ENCODE measurements at places on chromosomes 3 and 15.

DNA sequence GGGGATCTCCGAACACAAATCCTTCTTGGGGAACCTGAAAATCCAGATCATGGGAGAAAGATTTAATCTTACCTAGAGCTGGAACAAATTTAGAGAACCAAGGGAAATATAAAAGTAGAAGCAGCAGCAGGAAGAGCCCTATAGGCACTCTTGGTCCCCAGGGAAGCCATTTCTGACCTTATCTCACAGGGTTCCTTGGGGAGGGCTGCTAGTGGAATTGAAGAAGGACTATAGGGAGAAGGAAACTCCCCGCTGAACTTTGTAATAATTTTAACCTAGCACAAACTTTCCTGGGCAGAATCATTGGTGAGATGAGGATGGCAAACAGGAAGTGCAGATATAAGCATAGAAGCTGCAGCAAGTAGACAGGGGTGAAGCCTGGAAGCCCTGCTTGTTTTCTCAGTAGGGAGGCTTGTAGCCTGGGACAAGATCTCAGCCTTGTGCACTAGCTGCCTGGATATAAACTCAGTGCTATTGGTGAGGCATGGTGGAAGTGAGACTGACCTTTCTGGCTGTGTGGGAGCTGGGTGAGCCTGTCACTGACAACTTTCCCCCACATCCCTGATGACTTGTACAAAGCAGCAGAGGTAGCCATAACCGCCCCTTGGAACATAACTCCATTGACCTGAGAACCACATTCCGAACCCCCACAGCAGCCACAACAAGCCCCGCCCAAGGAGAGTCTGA is 343.0 kb upstream of the TGFBR2 start:
- DNase-seq: no peak

DNA sequence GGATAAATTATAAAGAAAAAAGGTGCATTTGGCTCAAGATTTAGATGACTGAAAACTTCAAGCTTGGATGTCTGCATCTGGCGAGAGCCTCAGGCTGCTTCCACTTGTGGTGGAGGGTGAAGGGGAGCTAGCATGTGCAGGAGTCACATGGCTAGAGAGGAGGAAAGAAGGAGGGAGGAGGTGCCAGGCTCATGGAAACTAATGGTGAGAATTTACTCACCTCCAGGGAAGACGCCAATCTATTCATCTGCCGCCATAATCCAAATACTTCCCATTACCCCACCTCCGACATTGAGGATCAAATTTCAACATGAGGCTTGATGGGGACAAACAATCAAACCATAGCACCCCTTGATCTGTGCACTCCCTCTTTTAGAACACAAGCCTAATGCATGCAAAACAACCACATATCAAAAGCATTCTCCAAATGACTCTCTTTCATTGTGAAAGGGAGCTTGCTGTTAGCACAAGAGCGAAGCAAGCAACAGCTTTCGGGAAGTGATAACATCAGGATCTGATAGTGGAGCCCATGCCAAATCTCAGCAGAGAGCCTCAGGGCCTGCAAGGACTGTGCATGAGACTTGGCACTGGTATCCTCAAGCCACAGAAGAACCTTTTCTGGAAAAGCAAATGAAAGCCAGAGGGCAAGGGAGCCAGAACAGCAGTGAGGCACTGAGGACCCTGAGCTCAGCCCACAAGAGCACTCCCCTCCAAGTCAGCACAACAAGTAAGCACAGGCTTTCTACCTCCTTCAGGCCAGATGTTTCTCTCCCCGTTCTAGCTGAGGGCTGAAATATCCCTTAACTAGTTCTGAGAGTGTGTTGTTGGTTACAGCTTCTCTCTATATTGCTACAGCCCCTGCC is 50.2 kb upstream of the THBS1 start:
- no peak for DNase-seq

GRCh38 chr3:144384241-144384979 is 412.8 kb downstream of the DIPK2A start:
- no peak for DNase-seq

- DNase-seq: no peak
Measured at GRCh38 chr3:127034990-127035652, 52.2 kb downstream of the PLXNA1 start.

DNA sequence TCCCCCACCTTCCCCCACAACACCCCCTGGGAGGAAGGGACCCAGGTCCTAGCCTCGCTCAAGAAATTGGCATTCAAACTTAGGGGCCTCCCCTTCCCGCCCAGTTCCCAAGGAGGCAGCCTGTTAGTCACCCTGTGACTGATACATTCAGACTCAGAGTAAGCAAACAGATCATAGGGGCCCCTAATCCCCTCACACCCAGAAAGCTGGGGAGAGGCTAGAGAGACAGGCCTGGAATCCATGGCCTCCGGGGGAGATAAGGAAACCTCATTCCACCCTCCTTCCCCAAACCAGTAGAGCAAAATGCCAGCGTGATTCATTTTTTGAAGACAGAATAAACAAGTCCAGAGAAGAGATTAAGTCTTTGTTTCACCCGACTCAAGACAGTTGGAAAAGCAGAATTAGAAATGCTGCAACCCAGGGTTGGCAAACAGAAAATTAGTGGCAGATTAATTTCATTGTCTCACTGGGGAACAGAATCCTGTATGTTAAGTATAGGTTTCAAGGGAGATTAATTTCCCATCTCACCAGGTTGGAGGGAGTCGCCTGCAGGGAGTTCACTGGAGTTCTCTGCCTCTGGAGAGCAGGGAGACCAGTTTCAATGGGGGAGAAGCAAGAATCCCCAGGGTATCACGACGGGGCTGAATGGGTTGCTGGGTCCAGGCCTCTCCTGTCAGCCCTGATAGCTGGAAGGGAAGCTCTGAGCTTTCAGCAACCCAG is 268.3 kb downstream of the UACA start:
- DNase-seq: peak; percentile 99

DNA sequence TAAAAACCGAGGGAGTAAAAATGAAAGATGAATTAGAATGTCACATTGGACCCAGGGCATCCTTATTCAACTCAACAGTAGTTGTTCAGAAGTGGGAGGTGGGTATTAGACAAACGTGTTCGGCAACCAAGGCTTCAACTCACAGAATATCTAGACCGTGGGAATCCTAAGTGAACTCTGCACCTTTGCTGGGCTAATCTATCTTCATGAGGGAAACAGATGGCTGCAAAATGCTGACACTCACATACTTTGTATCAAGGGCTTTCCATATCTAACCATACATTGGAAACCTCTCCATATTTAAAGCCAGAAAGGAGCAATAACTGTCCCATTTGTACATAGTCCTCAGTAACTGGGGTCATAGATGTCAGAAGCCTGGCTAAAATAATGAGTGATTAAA is 20.9 kb downstream of the PLSCR1 start:
- DNase-seq: no peak

GRCh38 chr3:43852066-43852465 is 161.3 kb downstream of the ABHD5 start:
- no peak for DNase-seq
